Cerebellum (tissue), 4 donors: ENCODE measurements at places on chromosomes 12 and 14.

- DNase-seq = no peak
Measured at GRCh38 chr12:92065639-92066038, 80.0 kb downstream of the BTG1 start.

DNA sequence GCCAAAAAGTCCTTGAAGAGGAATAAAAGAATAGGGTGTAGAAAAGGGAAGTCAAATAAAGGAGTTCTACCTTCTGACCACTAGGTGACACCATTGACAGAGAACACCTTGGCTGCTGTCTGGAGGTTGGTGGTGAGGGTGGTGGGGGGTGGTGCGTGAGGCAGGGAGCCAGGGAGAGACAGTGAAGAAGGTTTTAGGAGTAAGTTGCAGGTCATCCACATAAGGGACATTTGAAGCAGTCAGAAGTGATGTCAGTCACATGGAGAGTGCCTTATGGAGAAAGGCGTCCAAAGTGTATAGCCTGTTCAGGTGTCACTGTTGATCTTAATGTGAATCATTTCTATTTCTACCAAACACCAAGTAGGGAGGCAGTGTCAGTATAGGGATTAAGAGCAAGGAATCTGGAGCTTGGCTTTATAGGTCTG, 279.3 kb upstream of the DDHD1 start:
- peak; percentile 22 for DNase-seq

- DNase-seq = no peak
Measured at GRCh38 chr14:93533437-93533836, 102.7 kb downstream of the UNC79 start.

GRCh38 chr14:73736842-73737241, 22.7 kb upstream of the PNMA1 start:
- DNase-seq = no peak

DNA sequence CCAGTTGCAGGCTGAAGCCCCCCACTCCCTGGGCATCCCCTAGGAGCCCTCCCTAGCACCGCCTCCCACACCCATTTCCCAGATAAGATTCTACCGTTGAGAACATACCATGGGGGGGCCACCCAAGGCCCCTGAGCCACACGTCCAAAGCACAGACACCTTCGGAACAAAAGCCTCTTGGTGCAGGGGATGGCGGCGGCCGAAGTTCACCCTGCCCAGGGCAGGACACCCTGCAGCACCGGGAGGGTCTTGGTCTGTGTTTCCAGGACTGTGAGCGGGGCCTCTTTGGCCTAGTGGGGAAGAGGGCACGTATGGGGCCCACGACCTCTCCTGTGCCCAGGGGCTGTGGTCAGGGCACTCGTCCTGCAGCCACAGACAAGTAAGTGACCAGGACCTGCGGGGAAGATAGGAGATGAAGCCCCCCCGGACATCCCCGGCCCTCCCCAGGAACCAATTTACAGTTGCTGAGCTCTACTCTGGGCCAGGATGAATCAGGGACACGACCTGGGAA, 154.3 kb upstream of the C14orf180 start:
- DNase-seq = no peak
